ENCODE measurements at places on chromosomes 4 and X. TPM values are rescaled to one million over a fixed set of nuclear protein-coding genes. Genes with fewer than 3 reads are reported as not detected.
A peak's percentile ranks its signal among the peaks of the same experiment; 100 is the strongest.

The ARHGAP4 gene
- 16.0 TPM for total RNA-seq

The TLR6 gene
- total RNA-seq = 1.4 TPM

The MID1 gene
- 63.8 TPM for total RNA-seq

The BEND4 gene
- 0.23 TPM for total RNA-seq

The RNF150 gene
- 0.23 TPM for total RNA-seq

The TMEM128 gene
- 15.8 TPM for total RNA-seq

The SLC25A4 gene
- total RNA-seq = 8.8 TPM

The INTU gene
- 2.7 TPM for total RNA-seq

The DGKK gene
- total RNA-seq = not detected

The NEUROG2 gene
- not detected for total RNA-seq

The TEX13B gene
- not detected for total RNA-seq

The BEX1 gene
- not detected for total RNA-seq

The GUCY1A1 gene
- 50.4 TPM for total RNA-seq

The DACH2 gene
- not detected for total RNA-seq

The TLL1 gene
- total RNA-seq = 32.7 TPM

The TMEM156 gene
- 0.34 TPM for total RNA-seq

DNA sequence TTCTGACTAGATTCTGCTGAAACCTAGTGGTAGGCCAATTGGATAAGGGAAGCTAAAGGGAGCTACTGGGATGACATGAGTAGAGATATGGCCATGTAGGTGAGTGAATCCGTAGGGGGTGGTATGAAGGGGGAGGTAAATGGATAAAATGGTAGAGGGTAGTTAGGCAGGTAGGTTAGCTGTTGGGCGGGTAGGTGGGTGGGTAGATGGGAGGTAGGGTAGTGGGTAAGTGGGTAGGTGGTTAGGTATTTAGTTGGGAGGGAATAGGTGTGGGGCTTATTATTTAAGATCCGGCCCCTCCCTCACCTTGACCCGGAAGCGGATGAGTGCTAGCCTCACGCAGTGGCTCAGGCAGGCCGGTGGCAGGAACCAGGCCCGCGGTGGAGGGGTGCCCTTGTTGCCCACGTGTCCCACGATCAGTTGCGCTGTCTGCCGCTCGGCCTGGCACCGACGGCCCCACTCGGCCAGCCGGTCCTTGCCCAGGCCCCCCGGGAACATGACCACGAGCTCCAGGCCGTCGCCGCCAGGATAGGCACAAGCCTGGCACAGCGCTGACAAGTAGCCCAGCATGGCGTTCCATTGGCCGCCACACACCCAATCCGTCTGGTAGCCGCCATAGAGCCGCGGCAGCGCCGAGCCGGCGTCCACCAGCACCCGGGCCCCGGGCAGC is 725 bp downstream of the FAM120C start:
- DNase-seq = peak; percentile 62

DNA sequence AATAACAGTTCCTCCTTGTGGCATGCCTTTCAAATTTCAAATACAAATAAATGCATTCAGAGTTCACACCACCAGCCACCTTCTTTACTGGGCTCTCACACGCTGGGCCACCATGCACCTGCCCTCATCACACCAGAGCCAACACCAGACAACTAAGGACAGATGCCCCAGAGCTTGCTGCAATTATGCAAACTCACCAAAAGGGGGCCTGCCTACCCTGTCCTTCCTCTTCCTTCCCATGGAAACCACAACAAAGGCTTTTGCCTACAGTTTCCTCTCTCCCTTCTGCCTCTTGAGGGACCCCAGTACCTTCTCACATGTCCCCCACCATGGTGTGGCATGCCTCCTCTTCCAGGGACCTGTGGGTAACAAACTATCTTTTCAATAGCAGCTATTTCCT is 1333.9 kb upstream of the TENM3 start:
- DNase-seq = no peak

DNA sequence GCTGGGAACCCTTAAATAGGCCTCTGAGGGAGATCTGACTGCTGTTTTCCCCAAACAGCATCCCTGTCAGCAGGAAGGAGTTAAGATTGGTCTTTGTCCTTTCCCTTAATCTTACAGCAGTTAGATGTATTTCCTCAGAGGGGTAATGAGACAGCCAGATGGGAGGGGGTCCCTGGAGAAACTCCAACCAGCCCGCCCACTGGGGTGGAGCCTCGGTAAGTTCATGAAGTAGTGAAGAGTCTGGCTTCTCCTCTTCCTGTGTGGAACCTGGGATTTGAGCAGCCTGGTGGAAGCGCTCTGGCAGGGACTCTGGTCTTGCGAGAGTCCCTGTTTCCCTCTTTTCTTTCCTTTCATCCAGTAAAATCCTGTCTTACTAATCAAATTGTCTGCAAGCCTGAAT is 330.0 kb downstream of the TLL1 start:
- DNase-seq = no peak

GRCh38 chr4:130722361-130722760 is 1626.4 kb downstream of the C4orf33 start:
- DNase-seq = no peak

GRCh38 chr4:141587897-141588296 is 48.5 kb upstream of the IL15 start:
- no peak for DNase-seq

DNA sequence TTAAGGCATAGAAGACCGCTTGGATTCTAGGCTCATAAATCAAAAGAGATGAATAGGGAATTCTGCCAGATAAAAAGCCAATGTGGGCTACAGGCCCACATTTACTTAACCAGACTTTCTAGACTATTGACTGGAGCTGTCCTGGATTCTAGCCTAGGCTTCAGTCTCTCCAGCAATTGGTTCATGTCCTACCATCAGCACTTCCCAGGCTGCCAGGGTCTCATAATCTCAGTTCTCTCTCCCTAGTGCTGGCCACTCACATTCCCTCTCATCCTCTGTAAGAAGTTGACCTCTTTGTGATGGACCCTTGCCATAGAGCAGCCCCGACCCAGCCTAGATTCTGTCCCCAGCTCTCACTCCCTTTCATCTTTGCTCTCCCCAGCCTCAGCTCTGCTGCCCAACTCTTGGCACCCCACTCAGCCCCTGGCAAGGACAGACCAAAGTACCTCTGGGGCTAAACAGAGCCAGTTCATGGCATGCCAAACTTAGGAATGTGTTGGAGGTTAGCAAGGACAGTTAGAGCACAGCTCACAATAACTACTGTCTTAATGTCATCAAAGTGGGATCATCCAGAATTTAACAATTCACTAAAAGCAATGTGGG is 396.2 kb downstream of the INPP4B start:
- no peak for DNase-seq

DNA sequence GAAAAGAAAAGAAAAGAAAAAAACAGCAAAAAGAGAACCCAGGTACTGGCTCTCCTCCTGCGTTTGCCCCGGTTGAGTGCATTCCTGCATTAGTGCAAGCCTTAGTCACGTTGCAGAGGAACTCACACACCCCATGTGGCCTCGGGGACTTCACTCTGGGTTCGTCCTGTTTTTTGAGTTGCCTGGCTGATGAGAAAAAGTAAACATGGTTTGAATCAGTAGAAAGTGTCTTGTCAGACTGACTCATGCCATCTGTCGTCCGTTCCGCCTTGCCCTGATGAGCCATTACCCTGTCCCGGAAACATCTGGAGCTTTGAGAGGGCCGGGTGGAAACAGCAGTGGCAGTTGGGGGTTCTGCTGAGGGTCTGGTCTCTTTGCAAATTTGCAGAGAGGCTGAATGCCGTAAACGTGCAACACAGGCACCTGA is 16.3 kb downstream of the CD99 start:
- DNase-seq = peak; percentile 95

- DNase-seq = no peak
These were observed 174.6 kb upstream of the NRK start for GRCh38 chrX:105647749-105648148.

GRCh38 chr4:91127192-91127591 is 1000.0 kb downstream of the CCSER1 start:
- DNase-seq = no peak

DNA sequence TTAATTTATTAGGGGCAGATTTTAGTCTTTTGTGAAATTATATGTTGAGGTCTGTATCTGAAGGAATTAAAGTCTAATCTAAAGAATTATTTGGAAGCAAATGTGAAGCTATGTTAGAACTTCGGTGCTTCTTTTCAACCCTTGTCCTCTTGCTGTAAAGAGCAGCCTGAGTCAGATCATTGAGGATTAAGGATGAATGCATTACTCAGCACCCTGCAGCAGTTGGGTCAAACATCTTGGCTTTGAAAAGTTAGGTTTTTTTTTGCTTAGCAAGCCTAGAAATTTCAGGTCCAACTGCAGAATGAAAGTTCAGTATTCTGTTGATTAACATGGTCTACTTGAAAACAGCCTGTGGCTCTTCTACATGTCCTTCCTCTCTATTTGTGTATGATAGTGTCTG is 57.6 kb downstream of the SLC4A4 start:
- DNase-seq = no peak

- DNase-seq = no peak
These were observed 2.5 kb downstream of the SH3BP2 start for GRCh38 chr4:2795300-2795892.

GRCh38 chrX:137194164-137194563 is 160.4 kb upstream of the GPR101 start:
- peak; percentile 14 for DNase-seq

DNA sequence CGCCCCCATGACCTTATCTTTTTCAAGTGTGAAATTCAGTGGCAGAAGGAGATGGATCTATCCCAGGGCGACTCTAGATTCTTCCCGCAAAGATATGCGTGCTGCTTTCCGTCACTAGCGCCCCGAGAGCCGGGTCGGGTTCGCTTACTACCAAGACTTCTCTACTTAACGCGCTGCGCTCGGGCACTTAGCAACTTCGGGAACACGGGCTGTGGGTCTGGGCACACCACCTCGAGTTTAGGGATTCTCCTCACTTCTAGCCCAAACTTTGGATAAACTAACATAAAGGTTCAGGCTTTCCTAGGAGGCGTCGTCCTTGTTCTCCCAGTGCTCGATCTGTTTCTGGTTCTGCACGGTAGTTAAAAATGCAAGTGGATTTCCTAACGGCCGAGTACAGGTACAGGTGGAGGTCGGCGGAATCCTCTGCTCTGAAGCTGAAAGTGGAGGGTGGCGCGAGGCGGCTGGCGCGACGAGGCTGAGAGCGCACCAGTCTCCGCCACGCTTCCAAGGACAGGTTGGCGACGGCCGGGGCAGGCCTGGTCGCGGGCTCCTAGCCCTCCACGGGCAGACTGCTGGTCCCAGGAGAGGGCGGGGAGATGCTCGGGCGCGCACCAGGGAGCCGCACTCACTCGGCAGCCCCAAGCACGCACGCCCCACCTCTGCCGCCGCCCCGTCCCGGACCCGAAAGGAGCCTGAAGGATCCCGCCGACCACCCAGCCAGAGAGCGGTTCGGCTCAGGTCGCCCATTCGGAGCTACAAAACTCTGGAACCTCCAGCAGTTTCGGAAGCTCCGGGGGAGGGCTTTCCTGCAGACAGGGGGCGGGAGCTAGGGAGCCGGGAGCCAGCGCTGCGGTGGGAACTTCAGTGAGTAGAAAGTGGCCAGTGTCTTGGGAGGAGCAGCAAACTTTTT is 100.8 kb upstream of the TENM3 start:
- DNase-seq = peak; percentile 2

- no peak for DNase-seq
These were observed 165.3 kb downstream of the GLRA2 start for GRCh38 chrX:14694611-14695010.

GRCh38 chr4:2062168-2062807 is 3.2 kb downstream of the NAT8L start:
- DNase-seq = no peak

DNA sequence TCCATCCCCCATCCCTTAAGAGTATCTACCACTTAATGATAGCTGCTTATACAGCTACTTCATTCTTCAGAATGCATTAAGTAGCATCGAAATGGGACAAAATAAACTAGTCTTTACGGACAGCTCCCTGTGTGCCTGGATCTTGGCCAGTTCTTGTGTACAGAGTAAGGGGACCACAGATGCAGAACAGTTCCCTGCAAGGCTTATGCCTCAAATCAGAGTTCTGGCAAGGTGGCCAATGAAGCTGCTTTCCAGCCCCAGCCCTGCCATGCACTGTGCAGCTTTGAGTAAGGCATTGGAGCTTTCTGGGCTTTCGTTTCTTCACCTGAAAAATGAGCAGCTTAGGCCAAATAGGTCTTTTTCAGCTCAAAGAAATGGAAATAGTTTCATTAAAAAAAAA is 14.2 kb downstream of the CLNK start:
- DNase-seq = no peak

GRCh38 chr4:112515198-112516065 is 548 bp downstream of the NEUROG2 start:
- DNase-seq = peak; percentile 52

GRCh38 chr4:74653331-74654229 is 140.7 kb downstream of the BTC start:
- DNase-seq = no peak

GRCh38 chr4:36399762-36400353 is 118.4 kb downstream of the DTHD1 start:
- DNase-seq = no peak

GRCh38 chrX:53317365-53318069 is 36.1 kb upstream of the IQSEC2 start:
- peak; percentile 69 for DNase-seq

GRCh38 chrX:94676285-94676684 is 1002.3 kb downstream of the FAM133A start:
- DNase-seq = no peak

DNA sequence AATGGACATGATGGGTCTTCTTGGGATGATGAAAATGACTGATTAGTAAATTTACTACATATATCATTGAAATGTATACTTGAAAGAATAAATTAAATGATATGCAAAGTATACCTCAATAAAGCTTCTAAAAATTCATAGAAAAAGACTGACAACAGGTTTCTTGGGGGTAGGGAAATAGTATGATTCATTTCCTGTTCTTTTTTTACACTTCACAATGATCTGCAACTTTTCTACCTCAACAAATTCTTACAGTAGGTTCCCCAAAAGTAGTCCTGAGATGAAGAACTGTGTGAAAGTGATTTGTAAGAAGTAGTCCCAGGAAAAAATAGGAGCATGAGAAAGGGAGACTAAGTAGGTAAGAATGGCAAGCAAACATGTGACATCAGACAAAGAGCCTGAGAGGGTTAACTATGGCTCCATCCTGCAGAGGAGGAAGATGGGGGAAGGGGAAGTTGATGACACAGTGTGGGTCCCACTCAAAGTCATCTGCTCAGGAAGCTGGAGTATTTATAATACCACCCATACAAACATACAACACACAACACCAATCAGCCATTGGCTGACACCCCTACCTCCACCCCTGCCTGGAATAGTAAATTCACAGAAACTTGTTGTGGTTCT is 73.9 kb downstream of the ARHGAP6 start:
- no peak for DNase-seq

GRCh38 chr4:85610450-85610849 is 135.5 kb downstream of the ARHGAP24 start:
- no peak for DNase-seq

DNA sequence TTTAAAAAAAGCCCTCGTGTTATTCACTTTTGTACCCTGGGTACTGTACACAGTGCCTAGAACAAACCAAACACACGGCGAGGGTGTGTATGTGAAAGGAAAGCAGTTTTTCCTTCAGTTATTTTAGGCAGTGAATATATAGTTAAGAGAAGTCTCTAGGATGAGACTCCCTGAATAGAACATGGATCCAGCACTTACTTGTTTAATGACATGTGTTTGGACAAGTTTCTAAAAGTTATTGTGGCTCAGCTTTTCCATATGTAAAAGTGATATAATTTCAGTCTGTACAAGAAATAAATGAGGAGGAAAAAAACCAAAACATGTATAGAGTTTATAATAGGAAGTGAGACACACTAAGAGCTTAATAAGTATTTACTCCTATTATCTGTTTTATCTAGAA is 273.2 kb downstream of the ADGRL3 start:
- no peak for DNase-seq

- no peak for DNase-seq
These were observed 2.1 kb upstream of the SH2D1A start for GRCh38 chrX:124344246-124344645.

- no peak for DNase-seq
These were observed 90.4 kb downstream of the ZC4H2 start for GRCh38 chrX:64885850-64886249.
